SHP77 (cell line): ENCODE measurements at places on chromosomes 16 and 17.

DNA sequence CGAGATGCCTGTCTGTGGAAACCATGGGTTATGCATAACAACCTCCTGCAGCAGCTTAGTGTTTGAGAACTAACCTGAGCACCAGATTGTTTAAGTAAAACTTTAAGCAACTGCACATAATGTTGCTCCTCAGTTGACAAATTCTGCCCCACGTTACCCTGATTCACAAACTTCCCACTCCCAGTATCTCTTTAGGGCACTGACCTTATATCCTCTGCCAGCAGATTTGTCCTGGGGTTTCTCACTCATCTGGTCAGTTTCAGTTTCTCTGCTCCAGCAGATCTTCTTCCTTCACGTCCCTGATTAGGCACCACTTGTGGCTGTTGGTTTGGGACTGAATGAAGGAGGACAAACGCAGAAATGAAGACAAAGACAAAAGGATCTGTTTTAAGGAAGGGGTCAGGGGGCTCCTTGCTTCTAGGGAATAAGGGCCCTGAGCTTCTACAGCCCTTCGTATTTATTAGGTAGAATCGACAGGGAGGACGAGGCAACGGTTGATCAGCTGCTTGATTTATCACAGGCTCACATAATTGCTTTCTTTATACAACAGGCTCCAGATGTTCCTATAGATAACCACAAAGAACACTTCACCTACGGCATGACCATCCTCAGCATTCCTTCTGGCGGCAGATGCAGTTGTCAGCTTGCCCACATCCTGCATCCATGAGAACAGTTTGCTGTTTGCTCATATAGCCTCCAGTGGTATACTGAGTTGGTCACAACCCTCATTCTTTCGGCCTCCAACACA lies 13.5 kb upstream of the ZNF689 start:
- DNase-seq, result peak; percentile 25

DNA sequence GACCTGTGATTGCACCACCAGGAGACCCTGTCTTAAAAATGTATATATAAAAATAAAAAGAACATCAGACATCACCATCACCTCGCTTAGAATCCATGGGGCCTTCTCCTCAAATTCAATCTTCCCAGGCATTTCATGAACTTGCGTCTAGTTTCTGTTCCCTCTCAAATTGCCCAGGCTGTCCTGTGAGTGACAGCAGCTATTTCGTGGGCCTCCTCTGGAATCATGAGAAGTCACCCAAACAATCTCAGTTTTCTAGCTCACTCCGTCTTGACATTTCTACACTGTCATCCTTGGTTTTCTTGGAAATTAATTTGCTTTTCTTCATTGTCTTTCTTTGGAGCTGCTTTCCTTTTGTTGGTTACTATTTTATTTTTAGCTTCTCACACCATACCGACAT lies 7.3 kb downstream of the SLC52A1 start:
- no peak for DNase-seq

GRCh38 chr17:68581863-68582645 lies 19.1 kb downstream of the FAM20A start:
- no peak for DNase-seq

DNA sequence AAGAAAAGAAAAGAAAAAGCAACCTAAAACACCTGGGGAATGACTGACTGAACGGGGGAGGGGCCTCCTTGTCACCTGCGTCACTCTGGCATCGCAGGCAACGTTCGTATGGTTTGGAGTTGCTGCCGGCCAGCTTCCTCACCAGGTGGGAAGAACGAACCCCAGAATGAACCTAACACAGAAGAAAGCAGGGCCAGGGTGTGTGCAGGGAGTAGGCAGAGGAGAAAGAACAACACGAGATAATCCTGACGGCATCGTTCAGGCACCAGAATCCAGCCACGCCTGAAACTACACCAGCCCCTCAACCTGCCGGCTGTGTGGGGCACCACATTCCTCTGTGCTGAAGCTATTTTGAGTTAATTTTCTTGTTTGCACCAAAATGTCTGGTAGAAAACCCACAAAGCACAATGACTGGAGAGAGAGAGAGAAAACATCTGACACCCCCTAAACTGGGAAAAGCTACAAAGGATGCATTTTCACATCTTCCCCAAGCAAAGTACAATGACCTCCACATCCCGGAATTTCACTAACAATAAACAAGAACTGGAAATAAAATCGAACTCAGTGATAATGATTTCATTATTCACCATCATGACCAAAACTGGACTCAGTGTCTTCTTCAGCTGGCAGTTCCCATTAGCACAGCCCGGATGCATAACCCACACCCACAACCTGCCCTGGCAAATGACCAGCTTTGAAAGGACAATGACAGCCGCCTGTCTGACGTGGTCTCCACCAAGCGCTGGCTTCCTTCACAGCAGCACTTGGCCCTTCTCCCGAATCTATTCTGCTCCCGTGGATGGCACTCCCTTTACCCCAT lies 23.6 kb downstream of the RAB40B start:
- DNase-seq, result peak; percentile 18

DNA sequence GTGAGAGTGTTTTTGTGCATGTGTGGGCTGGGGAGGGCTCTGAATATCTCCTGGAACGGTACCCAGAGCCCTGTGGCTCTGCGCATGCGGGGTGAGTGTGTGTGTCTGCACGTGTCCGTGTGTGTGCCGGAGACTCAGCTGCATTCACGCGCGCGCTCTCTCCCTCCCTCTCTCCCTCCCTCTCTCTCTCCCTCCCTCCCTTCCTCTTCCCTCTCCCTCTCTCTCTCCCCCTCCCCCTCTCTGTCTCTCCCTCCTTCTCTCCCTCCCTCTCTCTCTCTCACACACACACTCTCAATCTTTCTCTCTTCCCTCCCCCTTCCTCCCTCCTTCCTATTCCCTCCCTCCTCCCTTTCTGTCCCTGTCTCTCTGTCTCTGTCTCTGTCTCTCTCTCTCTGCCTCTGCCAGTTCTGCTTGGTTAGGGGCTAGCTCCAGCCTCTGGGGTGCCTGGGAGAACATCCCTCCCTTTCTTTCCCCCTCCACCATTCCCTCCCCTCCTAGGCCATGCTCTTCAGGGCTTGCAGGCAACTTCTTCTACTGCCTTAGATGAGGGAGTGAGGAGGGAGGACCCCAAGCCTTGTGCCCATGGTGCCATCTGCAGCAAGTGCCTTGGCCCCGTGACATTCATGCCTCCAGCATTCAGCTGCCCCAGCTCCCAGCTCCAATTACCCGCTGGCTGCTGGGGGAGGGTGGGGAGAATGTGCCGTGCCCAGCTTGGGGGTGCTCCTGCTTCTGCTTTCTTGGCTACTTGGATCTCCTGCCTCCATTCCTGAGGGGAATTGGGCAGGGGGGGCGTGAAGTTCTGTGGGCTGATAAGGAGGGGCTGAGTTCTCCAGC lies 6.4 kb downstream of the THRA start:
- peak; percentile 80 for DNase-seq
